ENCODE measurements at places on chromosomes 6 and 20.
A peak's percentile ranks its signal among the peaks of the same experiment; 100 is the strongest.

DNA sequence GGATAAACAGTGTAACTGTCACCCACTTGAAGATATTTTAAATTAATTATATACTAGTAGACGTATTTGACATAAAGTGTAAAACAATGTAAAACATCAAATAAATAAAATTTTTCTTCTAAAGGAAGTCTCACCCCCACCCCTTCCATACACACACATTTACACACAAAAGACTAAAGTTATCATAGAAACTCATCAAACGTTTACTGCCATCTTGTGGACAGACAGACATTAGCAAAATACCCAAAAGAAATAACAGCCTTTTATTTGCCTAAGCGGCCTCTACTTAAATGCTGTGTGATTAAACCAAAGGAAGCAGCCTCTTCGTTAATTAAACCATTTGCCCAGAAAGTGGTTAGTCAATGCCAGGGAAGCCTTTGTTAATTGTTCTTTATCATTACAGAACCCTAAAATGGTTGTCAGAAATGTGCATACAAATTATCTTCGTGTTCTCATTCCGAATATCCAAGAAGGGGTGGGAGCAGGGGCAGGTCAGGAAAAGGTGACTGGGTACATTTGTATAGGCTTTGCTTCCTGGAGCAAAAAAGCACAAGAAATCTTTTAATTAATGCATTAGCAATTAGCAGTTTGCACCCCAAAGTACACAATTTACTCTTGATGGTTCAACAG is 176.2 kb upstream of the SASH1 start:
- peak; percentile 54 for DNase-seq

DNA sequence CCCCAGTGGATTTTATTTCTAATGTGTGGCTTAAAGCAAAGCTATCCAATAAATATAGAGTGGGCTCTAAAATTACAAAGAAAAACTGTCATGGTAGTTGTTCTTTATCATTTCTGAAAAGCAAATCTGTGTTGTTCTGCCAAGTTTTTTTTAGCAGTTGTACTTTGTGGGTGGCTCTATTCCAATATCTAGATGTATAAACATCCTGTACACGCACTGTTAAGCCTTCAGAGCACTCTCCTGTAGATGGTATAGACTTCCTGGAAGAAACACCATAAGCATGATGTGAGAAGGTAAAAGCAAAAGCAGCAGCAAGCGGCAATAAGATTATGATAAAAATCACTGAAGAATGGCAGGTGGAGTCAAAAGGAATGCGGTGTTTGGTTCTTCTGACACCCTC is 21.5 kb upstream of the TMEM30A start:
- DNase-seq = no peak

DNA sequence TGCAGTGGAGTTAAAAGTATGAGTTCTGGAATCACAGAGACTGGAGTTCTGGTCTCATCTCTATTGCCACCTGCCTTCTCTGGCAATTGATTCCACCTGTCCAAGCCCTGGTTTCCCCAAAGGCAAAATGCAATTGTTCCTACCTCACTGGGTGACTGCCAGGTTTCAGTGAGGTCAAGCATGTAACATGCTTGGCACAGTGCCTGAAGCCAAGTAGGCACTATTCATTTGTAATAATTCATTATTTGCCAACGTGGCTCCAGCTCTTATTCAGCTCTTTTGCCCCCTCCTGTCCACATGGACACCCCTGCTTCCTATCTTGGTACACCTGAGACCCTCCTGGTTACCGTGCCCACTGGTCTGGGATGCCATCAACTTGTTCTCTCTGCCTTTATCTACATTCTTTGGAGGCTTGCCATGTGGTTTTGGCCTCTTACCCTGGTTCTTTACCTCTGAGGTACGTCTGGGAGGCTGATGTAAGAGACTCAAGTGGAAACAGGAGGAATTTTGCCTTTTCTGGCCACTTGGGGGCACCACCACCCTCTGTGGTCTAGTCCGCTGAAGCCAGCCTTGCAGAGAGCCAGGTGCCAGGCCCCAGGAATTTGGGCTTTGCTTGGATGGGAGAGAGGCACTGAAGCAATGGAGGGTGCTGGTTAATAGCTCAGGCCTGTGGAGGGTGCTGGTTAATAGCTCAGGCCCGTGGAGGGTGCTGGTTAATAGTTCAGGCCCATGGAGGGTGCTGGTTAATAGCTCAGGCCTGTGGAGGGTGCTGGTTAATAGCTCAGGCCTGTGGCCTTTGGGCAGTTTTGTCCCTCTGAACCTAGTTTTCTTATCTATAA is 1.7 kb downstream of the KCNK15 start:
- peak; percentile 61 for DNase-seq

DNA sequence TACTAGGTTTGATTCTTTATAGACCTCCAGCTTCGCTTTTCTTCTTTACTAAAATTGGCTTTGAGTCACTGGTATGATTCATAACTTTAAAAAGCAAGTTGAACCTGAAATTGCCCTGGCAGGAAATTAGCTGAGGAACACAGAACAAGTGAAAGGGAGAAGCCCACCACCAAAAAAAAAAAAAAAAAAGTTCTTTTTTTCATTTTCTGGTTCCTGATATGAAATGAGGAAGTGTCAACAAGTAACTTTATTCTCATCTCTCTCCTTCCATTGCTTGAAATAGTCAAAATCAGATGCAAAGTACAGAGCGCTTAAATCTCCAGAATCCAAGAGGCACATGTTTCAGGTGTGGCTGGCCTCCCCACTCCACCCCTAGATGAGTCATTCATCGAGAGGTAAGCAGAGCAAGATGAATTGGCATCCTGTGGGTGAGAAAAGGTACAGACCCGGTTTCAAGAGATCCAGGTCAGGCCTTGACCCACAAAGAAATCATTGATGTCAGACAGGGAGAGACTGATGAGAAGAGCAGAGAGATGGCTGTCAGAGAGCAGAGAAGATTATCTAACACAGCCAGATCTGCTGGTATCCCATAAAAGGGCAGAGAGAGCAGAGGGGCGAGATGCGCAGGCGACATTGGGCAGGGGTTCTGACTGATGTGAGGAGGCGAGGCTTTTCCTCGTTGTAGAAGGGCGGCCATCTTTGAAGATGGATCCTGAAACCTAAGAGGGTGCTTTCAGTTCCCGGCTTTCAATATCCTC is 54.8 kb upstream of the MBOAT1 start:
- DNase-seq = no peak

- DNase-seq = no peak
Measured at GRCh38 chr6:101276066-101276465, 117.4 kb upstream of the GRIK2 start.

DNA sequence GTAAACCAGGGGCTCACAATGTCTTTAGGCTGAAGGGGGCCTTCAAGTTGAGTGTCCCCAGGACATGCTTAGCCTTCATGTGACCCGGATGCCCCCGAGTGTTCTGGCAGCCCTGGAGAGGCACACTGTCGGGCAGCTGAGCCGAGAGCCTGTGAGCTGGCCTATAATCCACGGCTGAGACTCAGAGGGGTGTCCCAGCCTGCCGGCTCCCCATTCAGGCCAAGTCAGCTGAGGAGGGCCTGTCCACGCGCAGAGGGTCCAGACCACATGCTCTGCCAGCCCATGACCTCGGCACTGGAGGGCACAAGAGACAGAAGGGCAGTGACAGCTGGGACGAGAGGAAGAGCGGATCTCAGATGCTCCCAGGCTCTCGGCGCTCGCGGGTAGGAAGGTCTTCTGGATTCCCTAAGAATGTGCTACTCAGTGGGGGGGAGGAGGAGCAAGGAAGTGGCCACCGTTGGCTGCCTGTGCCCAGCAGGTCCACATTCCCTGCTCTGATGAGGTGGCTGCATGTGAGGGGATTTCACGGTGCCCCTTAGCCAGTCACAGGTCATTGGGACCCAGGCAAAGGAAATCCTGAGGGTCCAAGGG is 224.7 kb downstream of the NRN1 start:
- DNase-seq = no peak

DNA sequence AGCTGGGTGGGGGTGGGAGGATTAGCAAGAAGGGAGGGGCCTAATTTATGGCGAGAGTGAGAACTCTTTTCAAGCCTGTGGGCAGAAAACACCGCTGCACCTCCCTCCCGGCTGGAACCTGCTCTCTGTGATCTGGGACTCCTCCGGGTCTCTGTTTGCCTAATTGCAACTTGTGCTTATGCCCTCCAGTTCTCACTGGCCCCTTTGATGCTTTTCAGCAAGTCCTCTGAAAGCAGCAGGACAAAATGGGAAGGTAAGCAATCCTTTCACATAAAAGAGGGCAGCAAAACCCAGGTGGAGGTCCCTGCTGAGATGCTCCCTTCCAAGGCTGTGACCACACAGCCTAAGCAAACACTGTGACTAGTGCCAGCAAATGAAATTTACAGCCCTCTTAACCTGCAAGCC is 523.0 kb upstream of the FLRT3 start:
- DNase-seq = no peak

- peak; percentile 24 for DNase-seq
Measured at GRCh38 chr6:83057705-83058321, 7.8 kb downstream of the UBE3D start.

- DNase-seq = no peak
Measured at GRCh38 chr6:148086843-148087242, 255.8 kb upstream of the SASH1 start.

DNA sequence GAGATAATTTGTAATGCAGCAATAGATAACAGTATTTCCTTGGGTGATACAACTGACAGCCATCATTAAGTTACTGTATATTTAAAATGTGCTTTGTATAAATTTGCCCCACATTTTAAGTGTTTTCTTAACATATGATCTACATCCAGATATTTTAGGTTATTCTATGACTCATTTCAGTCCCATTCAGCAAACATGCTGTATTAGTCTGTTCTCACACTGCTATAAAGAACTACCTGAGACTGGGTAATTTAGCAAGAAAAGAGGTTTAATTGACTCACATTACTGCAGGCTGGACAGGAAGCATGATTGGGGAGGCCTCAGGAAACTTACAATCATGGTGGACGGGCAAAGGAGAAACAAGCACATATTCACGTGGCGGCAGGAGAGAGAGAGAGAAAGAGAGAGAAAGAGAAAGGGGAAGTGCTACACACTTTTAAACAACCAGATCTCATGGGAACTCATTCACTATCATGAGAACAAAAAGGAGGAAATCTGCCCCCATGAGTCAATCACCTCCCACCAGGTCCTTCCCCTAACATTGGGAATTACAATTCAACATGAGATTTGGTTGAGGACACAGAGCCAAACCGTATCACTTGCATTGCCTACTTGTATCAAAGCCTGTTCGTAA is 9.6 kb upstream of the CHD6 start:
- DNase-seq = no peak

DNA sequence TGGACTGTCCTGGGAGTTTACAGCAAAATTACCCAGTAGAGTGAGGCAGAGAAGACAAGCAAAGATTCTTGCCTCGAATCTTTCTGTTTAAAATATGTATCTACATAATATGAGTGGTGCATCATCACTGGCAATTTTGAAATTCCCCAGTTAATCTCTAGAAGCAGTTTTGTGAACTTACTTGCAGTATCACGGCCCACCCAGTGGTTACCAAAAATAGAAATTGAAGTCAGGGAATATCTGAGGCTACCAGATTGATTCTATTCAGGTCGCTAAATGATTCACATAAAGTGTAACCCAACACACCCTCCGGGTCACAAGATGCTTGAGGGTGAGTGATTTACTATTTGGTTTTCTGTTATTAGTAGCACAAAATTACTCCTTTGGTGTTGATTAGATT is 111.9 kb downstream of the PPP1R14C start:
- DNase-seq = no peak

DNA sequence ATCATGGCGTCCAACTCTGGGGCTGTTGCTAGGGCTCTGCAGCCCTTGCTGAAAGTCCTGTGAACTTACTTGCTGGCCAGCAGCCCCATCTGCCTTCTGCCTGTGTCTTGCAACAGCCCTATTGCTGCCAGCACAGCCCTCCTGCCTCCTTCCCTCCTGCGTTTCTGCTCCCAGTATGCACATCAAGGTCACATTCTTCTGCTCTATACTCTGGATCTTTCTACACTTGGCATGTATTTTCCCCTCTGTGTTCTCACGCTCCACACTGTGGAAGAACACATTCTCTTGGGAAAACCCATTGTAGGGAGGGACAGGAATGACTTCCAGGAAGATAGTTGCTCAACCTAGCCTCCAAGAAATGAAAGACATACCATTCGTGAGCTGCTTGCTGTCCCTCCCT is 80.9 kb upstream of the PHACTR2 start:
- peak; percentile 44 for DNase-seq

- DNase-seq = no peak
Measured at GRCh38 chr6:34142061-34142998, 3.6 kb downstream of the GRM4 start.

DNA sequence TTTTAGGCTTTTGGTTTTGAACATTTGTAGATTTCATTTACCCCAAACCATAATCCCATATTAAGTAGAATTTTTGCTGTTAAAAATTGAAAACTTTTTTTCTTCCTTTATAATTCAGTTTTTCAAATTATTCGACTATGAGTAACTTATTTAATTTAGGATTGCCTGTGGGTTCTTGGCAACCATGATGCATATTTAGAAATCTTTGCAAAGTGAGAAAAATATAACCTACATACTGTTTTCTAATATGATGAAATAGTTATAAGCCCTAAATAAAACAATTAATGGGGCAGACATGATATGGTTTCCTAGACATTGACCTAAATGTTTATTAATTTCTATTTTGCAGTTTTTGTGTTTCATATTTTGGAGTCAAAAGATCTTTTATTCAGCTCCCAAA is 23.6 kb downstream of the NEDD9 start:
- DNase-seq = no peak

GRCh38 chr20:44664131-44664530 is 12.6 kb upstream of the ADA start:
- peak; percentile 75 for DNase-seq

- no peak for DNase-seq
Measured at GRCh38 chr6:159766906-159767305, 5.1 kb downstream of the ACAT2 start.

Data from AML-193 (cell line).